ENCODE measurements at places on chromosomes 12 and 14.

GRCh38 chr12:123092866-123093265, 58.0 kb downstream of the PITPNM2 start:
- no peak for DNase-seq

GRCh38 chr14:94885481-94886155, 115.7 kb upstream of the GSC start:
- DNase-seq = no peak

DNA sequence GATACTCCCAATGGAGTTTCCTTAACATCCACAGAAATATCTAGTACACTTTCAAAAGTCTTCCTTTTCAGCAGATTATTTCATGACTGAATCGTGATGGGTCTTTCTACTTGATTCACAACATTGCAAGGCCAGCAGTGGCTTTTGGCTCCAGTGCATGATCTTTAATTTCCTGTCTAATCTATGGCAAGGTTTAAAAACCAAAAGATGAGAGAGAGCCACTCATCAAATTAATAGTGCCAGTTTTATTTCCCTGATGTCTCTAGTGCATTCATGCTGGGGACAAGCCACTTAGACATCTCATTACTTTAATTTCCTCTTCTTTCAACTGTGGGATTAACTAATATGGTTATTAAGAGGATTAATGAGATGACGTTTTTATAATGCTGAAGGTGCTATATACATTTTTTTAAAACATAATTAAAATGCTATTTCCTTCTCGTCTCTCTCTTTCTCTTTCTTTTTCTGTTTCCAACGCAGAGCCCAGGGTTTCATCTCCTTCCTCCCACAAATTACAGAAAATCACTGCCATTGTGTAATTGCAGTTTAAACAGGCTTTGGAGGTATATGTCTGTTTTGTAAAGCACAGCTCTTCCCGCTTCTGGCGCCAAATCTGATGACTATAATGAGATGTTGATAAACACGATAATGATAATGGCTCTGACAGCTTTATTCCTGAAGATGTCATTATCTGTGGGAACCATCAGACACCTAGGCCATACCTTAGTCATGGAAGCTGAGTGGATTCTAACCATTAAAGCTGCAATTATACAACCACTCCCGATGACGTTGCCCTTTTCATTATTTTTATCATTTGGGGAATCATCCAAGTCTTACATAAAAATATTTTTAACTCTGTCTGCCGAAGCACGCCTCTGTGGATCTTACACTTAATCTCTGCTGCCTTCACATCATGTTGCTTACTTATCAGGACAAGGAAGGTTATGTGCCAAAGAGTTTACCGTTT, 103.1 kb upstream of the PPM1H start:
- no peak for DNase-seq

DNA sequence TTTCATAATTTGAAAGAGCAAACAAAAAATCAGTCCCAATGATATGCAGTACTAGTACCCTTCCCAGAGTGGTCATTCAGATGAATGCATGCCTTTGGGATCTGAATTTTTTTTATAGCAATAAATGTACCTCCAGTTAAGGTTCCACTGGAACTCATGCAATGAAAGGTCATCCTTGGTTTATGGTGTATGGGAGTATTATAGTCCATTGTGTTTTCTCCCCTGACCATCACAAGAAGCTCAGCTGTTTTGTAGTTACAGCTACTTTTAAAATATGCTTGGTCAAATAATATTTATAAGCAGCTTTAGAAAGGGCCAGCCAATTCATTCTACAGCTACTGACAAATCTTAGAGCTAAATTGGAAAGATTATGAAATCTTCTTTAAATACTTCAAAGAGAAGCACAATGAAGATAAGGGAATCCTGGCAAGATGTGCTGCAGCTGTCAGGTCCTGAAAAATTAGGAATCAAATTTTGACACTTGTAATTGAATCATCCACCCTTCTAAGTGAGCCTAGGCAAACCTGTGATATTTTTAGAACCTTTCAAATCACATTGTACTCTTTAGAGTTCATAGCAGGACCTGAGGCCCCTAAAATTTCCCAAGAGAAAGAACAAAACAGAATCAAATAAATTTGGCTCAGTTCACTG, 46.5 kb downstream of the IFT81 start:
- no peak for DNase-seq

- no peak for DNase-seq
Observed at GRCh38 chr12:61956545-61956944, 303.7 kb upstream of the USP15 start.
